ENCODE measurements at places on chromosomes 7 and 10. TPM values are rescaled to one million over a fixed set of nuclear protein-coding genes. Genes with fewer than 3 reads are reported as not detected.

The SCRN1 gene
- total RNA-seq: 124 TPM

The STAG3 gene
- 1.00 TPM for total RNA-seq

The C10orf62 gene
- 0.11 TPM for total RNA-seq

The SPDYE3 gene
- not detected for total RNA-seq

The PDSS1 gene
- total RNA-seq: 10.5 TPM

The AFAP1L2 gene
- total RNA-seq: 0.22 TPM

The FOXI2 gene
- not detected for total RNA-seq

The ZWINT gene
- 25.2 TPM for total RNA-seq

The FAM25G gene
- not detected for total RNA-seq

The KIF20B gene
- total RNA-seq: 14.6 TPM

The PAX4 gene
- total RNA-seq: not detected

The RINT1 gene
- total RNA-seq: 18.7 TPM

The ZNF425 gene
- total RNA-seq: 1.9 TPM

The TAS2R39 gene
- not detected for total RNA-seq

The PRKG1 gene
- total RNA-seq: 26.3 TPM

The MGAM2 gene
- total RNA-seq: not detected

The PKD2L1 gene
- total RNA-seq: under 0.01 TPM

The NUPR2 gene
- total RNA-seq: not detected

The FKBP6 gene
- under 0.01 TPM for total RNA-seq

Data from uterine smooth muscle cell (primary cell).